ENCODE measurements at places on chromosomes 2 and 18.

GRCh38 chr2:234514873-234515638, 18.2 kb upstream of the ARL4C start:
- no peak for DNase-seq

DNA sequence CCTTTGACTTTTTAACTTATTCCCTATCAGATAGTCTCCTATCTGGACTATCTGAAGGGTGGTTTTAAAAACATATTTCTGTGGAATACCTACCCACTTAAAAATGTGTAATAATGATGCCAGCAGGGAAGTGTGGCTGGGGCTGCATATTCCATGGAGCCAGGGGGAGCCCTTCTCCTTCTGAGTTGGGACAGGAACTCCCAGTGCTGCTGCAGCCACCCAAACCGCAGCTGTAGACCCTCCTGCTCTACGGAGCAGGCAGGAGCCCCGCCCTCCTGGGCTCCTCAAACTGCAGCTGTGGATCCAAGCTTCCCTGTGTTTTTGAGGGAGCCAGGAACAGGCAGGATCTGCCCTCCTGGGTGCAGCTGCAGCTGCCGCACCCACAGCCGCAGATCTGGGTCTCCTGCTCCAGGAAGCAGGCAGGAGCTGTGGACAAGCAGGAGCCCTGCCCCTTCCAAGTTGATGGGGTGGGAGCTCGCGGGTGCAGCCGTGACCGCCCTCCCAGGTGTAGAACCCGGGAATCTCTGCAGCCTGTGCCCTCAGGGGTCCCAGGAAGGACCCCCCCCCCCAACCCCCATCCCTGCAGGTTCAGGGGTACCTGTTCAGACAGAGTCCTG, 57.8 kb downstream of the PDK1 start:
- no peak for DNase-seq

GRCh38 chr2:275466-275865, 10.7 kb downstream of the ACP1 start:
- no peak for DNase-seq

GRCh38 chr2:141199711-141200110, 931.1 kb downstream of the LRP1B start:
- no peak for DNase-seq

DNA sequence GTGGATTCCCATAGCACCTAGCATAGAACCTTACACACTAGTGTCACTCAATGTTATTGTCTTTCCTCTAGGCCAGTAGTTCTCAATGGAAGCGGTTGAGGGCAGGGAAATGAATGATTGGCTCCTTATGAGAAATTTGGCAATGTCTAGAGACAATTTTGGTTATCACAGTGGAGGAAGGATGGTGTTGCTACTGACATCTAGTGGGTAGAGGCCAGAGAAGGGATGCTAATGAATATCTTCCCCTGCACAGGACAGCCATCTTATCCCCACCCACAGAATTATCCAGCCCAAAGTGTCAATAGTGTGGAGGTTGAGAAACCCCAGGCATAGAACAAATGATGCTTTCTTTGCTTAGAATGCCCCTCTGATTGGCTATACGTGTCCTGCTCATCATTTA, 15.8 kb downstream of the C18orf63 start:
- no peak for DNase-seq

DNA sequence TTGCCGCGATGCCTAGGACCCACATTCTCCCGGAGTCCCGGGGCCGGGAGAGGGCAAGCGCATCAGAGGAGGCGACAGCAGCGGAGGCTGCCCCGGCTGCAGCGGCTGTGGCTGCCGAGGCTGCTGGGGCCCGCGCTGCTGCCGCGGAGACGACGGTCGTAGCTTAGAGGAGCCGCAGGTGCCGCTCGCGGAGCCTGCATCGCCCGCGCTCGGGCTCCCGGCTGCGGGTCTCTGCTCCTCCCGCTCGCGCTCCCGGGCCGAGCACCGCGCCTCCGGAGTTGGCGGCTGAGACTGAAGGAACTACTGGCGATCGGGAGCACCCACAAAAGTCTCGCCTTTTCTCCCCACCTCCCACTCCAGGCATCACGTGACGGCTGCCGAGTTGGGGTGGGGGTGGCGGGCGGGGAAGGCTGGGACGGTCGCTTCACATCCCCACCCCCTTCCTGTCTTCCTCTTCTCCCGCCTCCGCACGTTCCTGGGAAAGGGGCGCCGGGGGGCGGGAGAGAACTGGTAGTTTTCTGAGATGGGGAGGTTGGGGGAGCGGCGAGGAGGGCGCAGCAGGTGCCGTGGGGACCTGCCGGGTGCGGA, at the start of gene LYPD1:
TSS of gene LYPD1 (minus strand) at position 298 of the 588 bp plus-strand sequence. CDS start at position 25, 273 bp downstream.
- DNase-seq = no peak

DNA sequence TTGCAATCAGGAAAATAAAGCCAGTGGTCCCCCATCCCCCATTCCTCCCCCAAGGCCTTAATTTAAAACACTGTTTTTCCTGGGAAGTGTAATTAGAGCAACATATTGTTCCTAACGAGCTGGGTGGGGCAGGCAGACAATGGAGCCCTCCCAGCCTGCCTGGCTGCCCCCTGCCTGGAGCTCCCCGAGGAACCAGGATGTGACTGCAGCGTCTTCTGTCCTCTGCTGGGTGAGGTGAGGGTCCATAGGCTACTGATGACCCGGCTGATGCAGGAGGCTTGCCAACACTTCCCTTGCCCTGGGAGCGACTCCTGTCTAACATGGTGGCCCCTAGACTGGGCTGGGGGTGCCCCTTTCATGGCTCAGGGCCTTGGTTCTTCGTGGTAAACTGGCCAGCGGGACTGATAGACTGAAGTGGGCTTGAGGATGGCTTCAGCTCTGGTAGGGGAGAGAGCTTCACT, 152.4 kb downstream of the DYSF start:
- DNase-seq = no peak

- no peak for DNase-seq
Observed at GRCh38 chr2:233145726-233146125, 85.6 kb downstream of the INPP5D start.

DNA sequence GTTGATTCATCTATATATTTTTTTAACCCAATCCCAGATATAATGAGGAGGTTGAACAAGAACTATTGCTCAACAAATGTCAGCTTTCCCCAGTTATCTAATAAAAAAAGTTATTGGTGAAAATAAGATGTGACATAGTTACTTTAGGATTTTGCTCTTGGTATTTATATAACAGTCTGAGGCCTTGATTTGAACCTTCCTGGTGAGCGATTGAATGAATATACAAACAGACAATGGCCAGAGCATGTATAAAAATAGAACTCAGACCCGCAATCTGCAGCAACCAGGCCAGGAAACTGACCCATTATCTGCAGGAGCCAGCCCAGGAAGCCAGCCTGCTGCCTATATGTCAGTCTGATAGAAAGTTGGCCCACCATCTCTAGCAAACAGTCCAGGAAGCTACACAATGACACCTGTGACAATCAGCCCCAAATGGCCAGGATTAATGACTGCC, 81.6 kb downstream of the HS6ST1 start:
- DNase-seq = no peak

- DNase-seq = no peak
Observed at GRCh38 chr18:398935-399630, 101.4 kb downstream of the COLEC12 start.

DNA sequence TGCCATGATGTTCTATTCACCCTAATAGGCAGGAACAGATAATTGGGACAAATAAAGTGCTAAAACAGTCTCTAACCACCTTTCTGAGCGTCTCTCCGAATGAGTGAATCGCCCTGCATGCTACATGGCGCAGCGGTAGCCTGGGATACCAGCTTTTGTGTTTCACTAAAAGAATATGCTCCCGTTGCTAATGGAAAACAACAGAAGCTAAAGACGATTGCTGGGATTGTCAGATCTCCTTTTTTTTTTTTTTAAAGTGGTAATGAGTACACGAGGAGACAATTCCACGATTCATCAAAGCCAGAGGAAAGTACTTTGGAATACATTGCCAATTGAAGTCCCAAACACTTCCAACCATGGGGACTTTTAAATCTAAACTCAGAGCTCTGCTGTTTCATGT, 1815.3 kb upstream of the CELF4 start:
- no peak for DNase-seq

Measured in activated T-cell treated with anti-CD3 and anti-CD28 coated beads for 1 hour (primary cell).